ENCODE measurements at places on chromosomes 7 and 10.

DNA sequence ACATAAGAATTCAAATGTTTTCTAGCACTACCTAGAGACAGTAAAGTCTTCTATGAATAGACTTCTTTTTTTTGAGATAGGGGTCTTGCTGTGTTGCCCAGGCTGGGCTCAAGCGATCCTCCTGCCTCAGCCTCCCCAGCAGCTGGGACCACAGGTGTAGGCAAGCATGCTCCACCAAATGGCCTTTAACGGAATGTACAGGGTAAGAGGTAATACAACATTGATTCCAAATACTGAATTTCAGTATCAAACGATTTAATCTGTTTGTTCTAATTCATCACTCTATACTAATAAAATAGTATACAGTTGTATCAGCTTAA, 55.8 kb upstream of the NCAPG2 start:
- DNase-seq, result no peak

- DNase-seq, result no peak
These were observed 193.8 kb downstream of the CYP26A1 start for GRCh38 chr10:93267521-93267920.

DNA sequence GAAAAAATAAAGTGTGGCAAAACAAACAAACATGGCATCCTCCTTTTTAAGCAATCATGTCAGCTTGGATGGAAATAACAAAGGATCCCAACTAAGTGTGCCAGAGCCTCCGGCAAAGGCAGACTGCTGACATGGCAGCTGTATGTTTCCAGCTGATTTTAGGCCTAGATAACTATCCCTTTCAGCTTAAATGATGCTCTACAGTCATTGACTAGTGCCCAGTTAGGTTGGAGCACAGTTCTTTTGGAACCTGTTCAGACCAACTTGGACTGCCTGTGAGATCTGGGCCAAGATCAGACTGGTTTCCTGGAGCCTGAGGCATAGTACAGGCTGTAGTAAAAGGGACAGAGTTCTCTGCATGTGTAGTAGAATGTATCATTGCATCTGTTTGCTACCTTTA, 128.7 kb downstream of the DYNC1I1 start:
- no peak for DNase-seq

GRCh38 chr7:35752742-35753141, 48.1 kb upstream of the SEPTIN7 start:
- no peak for DNase-seq

DNA sequence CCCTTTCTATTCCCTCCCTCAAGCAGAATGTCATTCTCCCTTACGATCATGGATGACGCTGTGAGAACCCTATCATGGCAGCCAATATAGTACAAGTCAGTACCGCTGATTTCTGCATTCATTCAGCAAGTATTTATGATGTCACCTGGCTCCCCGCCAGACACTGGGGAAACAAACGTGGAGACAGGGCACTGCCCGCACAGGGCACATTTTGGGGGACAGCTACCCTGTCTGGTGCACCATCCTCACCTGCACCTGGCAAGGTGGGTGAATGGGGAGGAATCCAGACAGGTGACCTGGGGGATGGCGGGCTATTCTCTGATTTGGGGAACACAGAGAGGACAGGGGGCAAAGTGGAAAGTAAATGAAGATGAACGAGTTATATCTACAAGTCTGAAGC, 28.4 kb downstream of the MKI67 start:
- DNase-seq, result no peak

- no peak for DNase-seq
These were observed 184.8 kb downstream of the GNAI1 start for GRCh38 chr7:80319461-80319860.

DNA sequence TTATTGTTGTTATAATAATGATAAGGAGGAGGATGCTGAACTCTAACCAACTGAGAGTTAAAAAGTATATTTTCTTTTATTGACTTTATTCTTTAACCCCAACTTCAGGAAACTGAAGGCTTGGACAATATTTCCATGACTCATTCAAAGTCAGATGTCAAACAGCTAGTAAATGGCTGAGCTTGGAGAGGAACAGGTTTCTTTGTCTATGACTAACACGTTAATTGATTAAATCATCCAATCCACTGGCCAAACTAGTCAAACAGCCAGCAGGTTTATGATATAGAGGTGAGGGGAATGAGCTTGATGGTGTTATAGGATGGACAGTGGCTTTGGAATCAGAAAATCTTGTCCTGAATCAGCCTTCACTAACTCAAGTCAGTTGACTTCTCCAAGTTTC, 119.1 kb upstream of the WDR11 start:
- no peak for DNase-seq

DNA sequence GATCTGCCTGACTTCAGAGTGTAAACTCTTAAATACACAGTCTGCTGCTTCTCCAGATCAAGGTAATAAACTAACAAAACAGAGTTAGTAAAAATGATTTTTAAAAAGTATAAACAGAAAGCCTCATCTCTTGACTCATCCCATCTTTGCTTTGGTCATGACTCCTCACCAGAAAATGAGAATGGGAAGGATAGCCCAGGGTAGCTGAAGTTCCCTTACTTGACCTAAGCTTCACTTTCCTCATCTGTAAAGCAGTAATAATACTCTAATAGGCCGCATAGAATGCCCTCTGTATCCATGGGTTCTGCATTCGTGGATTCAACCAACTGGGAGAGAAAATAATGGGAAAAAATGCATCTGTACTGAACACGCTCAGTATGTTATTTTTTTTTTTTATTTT, 11.3 kb upstream of the SLC25A28 start:
- no peak for DNase-seq

DNA sequence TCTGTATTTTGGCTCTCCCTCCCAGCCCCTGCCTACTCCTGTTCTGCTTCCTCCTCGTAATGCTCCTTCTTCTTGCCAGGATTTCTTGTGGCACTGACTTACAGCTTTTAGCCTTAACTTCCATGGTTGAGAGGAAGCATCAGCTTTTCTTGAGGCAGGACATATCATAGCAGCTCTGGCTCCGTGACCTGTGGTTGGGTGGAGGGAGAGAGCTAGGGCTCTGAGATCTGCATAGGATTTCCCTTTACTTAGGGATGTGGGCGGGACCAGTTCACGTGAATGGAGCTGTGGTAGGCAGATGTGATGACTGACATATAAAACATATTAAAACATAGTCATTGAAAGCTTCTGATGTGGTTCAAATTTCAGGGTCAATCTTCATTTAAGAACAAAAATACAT, 10.6 kb upstream of the RAB11FIP2 start:
- no peak for DNase-seq

GRCh38 chr7:22296916-22297315, 60.0 kb downstream of the RAPGEF5 start:
- no peak for DNase-seq

- no peak for DNase-seq
These were observed 109.4 kb upstream of the PCGF5 start for GRCh38 chr10:91111060-91111459.

- no peak for DNase-seq
These were observed 152.8 kb downstream of the NEURL1 start for GRCh38 chr10:103646304-103646703.

- no peak for DNase-seq
These were observed 600.6 kb downstream of the PHTF2 start for GRCh38 chr7:78399033-78399769.
